ENCODE measurements at places on chromosomes 2 and 18.

- no peak for DNase-seq
These were observed 99.0 kb downstream of the CPS1 start for GRCh38 chr2:210655229-210655975.

DNA sequence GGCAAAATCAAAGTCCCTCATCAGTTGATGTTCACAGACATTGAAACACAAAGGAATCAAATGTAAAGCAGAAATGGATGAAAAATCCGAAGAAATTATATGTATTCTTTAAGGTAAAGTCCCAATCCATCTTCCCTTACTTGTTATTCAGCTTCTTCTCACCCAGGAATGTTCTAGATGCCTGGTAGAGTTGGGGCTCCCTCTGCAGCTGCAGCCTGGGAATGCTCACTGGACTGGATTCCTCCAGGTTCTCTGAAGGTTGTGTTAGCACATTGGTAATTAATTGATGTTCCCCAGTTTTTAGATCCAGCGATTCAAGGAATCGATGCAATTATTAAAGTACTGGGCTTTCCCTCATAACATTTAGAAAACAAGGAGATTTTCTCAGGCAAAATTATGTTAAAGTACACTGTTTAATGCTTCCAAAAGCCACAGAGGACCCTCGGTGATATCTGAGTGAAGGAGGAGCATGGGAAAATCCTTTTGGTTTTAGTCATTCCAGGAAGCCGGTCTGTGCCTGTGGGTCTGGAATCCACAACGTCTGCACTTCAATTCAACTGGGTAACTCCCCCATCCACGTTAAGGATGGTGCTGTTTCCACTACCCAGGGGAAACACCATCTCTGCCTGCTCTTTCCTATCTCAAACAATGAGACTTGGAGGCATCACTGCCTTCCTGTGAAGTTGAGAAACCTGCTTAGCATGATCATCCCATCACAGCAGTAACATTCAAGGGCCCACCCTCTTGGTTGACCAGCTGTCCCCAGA is 22.0 kb downstream of the NTSR2 start:
- DNase-seq, result no peak

GRCh38 chr2:28366496-28367282 is 26.0 kb upstream of the FOSL2 start:
- no peak for DNase-seq

- DNase-seq, result no peak
These were observed 89.4 kb downstream of the PMS1 start for GRCh38 chr2:189873696-189874095.

DNA sequence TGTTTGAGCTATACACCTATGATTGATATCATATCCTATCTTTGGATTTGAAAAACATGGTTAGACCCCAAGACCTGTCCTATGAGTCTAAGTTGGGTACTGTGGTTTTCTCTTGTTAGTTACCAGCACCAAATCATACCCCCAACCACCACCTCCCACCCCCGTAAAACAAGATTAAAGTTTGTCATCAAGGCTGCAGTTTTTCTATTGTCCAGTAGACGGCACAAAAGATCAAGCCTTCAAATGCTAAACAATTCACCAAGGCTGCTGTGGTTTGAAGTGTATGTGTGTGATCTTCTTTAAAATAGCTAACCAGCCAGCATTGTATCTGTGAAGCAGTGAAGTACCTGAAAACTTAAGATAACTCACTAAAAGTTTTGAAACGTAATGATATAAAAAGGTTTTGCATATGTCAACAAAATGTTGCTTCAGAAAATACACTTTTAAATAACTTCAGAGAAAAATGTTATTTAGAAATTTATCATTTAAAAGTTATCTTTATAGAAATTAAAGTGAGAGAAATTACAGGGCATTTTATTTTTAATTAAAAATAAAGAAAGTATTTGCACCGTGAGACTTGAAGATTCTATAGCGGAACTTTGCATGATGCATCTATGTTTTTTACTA is 5.8 kb upstream of the MEIS1 start:
- DNase-seq, result no peak

- DNase-seq, result no peak
These were observed 190.7 kb upstream of the CCDC68 start for GRCh38 chr18:55149994-55150393.

GRCh38 chr18:70523035-70523791 is 234.4 kb downstream of the SOCS6 start:
- no peak for DNase-seq

DNA sequence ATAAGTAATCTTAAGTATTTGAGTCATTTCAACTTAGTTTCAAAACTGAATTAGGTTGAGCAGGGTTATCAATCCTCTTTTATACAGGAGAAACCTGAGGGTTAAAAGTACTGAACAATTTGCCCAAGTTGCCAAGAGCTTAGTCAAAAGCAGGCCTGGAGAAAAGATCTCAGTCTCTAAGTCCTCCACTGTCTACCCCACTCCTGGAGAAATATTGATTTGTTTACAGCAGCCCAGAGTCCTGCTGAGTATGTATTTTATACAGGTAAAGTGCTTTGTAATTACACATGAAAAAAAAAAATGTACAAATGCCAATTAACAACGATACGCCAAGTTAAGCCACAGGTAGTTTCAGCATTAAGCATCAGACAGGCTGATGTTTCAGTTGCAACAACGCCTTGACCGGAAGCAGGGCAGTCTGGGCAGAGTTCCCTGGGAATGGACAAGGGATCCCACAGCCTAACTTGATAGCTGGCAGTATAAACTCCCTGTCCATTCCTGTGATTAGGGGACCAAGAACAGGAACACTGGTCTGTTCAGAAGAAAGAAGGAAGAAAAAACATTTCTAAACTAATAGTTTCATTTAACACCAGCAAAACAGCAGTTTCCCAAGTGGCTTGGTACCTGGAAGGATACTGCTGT is 132.9 kb downstream of the MYO5B start:
- DNase-seq, result no peak

DNA sequence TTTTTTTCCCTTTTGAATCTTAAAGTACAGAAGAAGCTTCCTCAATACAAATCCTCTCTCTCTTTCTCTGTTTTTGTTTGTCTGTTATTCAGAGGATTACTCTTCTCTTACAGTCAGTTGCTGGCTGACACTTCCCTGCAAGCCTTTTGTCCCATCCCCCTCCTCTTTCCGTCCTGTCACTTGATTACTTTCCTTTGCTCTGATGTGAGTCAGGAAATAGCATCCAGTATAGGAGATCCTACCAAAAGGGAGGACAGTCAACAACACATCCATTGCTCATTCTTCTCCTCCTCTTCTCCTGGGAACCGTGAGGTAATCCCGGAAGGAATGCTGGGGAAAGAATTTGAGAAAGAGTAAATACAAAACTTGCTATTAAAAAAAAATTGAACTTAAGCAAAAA is 79.3 kb upstream of the SCN7A start:
- peak; percentile 25 for DNase-seq

- DNase-seq, result no peak
These were observed 58.2 kb downstream of the REL start for GRCh38 chr2:60939622-60940021.

DNA sequence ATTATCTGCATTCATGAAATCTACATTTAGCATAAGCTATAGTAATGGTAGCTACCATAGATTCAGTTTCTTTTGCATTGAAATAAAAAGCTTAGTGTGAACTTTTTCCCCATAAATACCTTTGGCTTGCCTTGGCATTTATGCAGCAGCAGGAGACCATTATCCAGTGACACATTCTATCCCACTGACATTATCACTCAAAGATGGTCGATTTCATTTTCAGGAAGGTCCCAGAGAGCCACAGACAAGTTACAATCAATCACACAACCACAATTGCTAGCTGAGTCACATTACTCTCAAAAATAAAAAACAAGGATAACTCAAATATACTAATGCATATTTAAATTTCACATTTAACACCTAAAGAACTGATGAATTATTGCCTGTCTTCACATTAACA is 512.7 kb upstream of the CDH2 start:
- no peak for DNase-seq

GRCh38 chr2:224997802-224998201 is 44.5 kb downstream of the DOCK10 start:
- peak; percentile 47 for DNase-seq

GRCh38 chr18:76530846-76531245 is 35.8 kb upstream of the ZNF516 start:
- DNase-seq, result no peak

All from AG20443 (cell line).